ENCODE measurements at places on chromosomes 11 and 22.
A peak's percentile ranks its signal among the peaks of the same experiment; 100 is the strongest.

DNA sequence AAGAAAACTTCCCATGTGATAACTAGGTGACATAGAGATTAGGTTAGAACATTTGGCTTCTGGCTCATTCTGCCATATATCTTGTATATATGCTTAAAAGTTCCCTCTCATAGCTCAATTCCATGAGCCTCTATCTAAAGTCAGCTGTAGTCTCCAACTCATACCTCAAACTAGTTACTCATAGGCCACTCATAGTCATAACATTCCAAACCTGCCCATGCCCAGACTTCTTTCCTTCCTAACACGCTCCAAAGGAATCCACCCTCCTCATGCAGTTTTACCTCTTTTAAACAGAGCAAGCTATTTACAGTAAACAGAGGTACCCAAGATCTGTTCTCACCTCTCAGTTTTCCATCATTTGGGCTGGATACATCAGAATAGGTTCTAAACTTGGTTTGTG lies 39.4 kb downstream of the GLYATL2 start:
- no peak for DNase-seq

GRCh38 chr22:37267135-37267587 lies 15.1 kb upstream of the CYTH4 start:
- peak; percentile 78 for DNase-seq

DNA sequence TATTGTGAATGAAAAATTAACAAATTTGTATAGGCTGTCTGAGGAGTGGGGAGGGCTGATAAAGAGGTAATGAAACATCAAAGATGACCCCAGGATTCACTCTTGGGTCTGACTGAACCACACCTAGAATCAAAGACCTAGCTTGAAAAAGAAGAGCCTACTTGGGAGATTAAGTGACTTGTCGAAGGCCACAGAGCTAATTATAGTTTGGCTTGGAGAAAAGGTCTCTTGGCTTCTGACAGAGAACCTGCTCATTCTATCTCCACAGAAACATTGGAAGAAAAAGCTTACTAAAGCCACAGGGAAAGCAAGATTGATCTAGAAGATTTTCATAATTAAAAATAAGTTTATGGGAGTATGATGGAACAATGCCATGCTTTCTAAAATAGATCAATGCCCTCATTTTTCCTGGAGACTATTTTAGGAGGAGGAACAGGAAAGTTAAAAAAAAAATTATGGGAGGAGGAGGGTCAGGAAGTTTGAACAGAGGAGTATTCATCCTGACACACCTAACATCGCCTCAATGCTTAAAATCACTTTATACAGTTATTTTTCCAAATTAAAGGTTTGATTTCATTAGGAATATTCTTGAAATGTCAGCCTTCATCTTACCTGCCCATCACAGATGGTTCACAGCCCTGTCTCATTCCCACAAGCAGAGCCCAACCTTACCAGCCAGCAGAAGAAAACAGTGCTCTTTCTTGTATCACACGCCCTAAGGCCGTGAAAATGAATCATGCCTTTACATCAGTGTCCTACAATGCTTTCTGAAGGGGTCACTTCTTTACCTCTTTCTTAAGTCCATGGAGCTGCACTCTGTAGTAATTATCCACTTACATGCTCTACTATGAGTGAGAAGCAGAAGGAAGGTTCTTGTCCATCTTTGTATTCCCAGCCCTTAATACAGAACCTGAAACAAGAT lies 231.1 kb upstream of the MPPED2 start:
- DNase-seq, result no peak

GRCh38 chr11:35968386-35969088 lies 24.7 kb downstream of the LDLRAD3 start:
- DNase-seq, result no peak

DNA sequence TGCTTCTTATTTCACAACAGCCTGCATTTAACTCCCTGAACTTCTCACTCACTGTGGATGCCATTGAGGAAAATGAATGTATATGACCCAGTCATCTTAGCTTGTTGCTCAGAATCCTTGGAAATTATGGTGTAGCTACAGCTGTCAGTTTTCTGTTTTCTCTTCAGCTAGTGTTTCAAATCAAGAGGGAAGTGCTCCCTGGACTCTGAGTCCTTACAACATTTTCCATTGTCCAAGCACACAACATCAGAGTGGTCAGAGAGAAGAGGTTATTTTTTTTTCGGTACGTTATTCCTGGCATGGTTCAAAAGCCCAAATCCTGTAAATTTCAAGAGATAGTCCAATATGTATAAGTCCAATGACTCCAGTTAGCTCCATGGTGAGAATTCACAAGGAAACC lies 23.6 kb downstream of the MS4A6A start:
- no peak for DNase-seq

- no peak for DNase-seq
Measured at GRCh38 chr22:37148742-37149665, 712 bp downstream of the IL2RB start.

DNA sequence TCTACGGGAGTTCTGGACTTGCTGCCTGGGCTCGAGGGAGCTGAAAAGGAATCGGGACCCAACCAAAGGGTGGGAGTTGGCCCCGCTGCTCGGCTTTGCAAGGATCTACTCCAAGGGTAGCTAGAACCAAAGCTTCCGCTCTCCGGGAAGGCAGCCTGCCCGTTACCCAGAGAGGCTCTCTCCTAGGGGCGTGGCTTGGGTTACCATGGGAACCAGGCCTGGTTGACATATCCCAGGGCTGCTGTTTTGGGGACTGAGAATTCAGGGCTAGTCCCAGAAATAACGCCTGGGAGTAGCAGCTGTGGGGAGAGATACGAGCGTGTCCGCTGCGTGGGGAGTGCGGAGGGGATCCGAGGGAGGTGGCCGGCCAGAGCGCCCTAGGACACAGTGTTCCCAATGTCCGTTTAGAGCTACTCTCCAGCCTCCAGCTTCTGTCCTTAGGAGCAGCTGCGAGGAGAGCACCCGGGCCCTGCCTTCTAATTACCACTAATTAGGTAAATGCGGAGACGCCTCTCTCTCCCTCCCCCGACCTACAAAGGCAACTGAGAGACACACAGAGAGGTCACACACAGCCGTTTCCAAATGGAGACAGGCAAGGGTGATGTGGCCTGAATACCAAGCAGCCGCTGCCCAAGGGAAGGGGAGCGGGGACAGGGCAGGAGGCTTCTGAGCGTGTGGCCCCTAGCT lies 141.6 kb upstream of the CADM1 start:
- no peak for DNase-seq

GRCh38 chr11:26245046-26245445 lies 86.9 kb upstream of the ANO3 start:
- no peak for DNase-seq

- DNase-seq, result no peak
Measured at GRCh38 chr11:45675646-45676045, 10.2 kb upstream of the CHST1 start.

DNA sequence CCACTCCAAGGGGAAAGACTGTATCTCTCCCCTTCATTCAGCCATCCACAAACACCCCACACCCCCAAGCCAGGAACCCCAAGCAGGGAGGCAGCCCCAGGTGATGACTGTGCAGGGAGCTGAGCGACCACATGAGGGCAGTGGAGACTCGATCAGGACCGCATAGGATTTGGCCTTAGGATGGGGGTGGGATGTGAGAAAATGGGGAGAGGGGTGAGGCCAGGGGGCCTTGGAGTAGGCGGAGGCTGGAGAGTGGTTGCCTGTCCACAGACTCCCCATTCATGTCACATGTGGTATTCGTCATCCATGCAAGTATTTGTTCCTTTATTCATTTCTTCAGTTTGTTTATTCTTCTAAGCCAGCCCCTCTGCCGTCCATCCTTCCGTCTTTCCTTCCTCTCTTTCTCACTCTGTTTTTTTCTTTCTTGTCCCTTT lies 2.7 kb upstream of the RHOD start:
- DNase-seq, result peak; percentile 29

DNA sequence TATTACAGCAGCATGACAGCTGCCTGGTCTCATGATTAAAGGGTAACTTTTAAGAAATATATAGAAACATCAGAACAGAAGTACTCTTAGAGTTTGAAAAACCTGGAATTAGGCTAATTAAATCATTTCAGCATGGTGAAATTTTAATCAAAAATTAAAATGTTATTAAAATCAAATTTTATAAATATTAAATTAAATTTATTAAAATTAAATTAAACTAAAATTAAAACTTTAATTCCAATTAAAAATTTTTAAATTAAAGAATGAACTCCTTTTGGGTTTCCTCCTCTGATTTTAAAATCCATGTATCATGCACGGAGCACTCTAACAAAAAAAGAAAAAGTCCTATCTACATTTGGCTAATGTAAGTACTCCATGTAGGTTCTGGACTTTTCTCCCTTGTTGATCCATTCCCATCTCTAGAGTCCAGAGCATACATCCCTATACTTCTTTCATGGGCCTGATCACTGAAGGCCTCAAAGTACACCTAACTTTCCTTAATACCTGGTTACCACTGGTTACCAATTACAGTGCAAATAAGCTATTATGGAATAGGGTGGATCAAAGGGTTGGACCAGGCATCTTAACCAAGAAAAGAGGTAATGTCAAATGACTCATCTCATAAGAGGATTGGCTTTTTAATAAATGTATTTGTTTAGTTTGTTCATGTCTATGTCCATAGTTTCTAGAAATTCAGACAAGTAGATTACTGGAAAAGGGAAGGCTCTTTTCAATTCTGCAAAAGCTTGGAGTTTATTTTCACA lies 48.4 kb upstream of the MUC15 start:
- DNase-seq, result no peak

DNA sequence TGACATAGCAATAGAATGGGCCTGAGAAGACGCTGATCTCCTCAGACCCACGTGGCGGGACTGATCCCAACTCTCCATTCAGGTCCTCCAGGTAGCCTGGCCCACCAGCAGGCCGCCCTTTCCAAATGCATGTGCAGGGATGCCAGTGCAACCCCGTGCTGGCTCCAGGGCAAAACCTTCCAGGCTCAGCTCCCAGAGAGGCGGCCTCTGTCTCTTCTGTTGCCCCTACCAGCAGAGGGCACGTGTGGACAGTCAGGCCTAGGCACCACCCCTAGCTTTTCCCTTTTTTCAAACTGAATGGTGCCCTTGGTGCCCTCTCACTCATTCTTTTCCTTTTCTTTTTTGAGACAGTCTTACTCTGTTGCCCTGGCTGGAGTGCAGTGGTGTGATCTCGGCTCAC lies 121.7 kb downstream of the OSBP2 start:
- no peak for DNase-seq

GRCh38 chr22:25083807-25084200 lies 115.9 kb upstream of the CRYBB3 start:
- DNase-seq, result no peak

DNA sequence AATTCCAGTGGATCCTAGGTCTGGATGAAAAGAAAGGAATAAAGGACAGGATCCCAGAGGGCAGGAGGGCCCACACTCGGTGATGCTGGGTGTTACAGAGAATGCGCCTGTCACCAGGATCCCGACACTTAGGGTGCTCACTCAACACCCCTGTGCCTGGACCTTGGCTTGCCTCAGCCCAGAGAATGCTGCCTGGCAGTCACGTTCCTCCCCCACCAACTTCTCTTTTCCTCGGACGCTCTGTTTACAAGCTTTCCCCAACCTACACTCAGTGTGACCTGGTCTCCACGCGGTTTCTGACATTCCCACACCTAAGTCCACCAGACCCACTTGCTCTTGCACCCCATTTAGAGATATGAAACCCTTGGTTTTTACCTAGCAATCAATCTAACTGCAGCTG lies 38.0 kb upstream of the ETS1 start:
- no peak for DNase-seq

GRCh38 chr22:38996105-38996504 lies 14.0 kb downstream of the APOBEC3B start:
- no peak for DNase-seq

DNA sequence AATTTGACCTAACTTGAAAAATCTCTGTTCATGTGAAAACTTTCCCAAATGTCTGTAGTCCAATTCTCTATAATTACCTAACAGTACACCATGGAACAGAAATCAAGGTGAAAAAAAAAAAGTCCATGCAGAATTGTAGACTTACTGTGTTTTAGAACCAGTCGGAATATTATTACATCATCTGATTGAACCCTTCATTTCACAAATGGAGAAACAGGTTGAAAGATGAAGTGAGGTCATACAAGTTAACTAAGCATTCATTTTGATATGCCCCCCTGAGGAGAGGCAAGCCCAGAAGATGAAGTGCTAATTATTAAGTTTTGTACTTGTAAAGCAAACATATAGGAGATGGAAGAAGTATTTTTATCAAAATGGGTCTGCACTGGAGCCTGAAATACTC lies 179.4 kb downstream of the WNT11 start:
- DNase-seq, result no peak

DNA sequence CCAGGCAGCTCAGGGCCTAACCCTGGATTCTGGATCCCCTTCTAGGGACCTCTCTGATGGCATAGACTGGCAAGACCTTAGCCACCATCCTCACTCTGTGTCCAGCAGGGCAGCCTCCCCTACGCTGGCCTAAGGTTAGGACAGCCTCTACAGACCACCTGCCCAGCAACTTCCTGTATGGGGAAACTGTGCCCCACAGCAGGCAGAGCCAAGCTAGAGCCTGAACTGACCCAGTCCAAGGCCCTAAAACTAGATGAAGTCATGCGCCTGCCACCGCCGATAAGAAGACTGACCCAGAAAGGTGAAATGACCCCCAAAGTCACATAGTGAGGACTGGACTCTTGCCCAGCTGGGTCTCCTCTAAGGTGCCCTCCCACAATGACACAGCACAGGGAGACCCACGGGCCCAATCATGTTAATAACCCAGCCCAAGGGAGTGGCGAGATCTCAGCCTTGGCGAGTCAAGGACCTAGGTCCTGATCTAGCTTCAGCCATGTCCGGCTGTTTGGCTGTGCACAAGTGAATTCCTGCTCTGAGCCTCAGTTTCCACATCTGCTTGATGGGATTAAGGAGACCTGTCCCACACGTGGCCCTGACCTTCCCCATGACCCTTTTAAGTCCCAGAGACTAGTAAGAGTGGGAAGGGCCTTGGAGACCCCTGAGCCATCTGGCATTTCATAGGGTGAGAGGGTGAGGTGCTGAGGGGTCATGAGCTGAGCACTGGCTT lies 17.6 kb downstream of the STARD10 start:
- DNase-seq, result no peak

DNA sequence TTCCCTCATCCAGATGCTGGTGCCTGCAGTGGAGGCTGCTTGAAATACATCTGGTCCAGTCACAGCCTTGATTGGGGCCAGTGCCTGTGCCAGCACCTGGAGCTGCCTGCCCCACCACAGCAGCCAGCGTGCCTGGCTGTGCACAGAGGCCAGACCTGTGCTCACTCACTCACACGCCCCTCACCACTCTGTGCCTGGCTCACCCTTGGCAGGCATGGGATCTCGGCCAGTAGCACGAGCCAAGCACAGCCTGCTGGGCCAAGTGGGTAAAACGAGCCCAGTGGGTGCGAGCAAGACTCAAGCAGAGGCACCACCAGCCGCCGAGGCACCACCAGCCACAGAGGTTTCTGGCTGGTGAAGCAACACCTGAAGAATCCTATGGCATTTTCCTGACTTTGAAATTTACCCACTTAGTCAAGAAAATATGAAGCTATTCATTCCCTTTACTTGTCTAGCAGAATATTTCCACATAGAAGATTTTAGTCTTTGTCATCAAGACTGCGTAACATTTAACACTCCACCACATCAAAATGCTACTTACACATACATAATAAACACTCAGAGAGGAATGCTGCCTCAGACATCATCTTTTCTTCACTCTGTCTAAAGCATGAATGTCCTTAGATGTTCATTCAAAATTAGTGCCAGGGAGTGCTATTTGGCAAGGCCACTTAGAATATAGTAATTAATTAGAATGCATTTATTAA lies 424.3 kb upstream of the FAT3 start:
- DNase-seq, result no peak

- DNase-seq, result no peak
Measured at GRCh38 chr22:35712672-35713071, 5.0 kb upstream of the APOL5 start.
